ENCODE measurements at places on chromosomes 11 and 22.

DNA sequence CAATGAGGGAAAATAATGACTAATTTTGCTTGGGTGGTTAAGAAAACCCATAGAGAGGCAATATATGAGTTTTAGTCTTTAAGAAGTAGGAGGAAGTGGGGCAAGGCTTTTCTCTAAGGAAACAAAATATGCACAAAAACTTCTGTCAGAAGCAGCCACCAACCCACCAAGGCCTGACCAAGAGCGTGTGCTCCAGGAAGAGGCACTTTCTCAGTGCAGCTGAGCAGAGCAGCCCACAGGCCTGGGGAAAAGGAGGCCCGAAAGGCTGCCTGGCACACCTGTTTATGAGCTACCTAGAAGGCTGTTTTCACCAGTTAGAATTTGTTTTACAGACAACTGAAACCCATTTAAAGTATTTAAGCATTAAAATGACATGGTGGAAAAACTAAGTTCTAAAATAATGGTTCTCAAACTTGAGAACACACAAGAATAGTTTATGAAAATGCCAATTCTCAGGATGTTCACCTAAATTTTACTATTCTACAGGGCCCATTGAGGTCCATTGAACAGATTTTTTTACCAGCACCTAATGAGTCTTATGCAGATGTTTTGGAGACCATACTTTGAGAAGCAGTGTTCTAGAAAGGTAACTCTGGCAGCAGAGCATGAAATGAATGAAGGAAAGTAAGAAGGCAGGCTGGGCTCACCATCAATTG, 160.5 kb upstream of the DDI1 start:
- no peak for DNase-seq

DNA sequence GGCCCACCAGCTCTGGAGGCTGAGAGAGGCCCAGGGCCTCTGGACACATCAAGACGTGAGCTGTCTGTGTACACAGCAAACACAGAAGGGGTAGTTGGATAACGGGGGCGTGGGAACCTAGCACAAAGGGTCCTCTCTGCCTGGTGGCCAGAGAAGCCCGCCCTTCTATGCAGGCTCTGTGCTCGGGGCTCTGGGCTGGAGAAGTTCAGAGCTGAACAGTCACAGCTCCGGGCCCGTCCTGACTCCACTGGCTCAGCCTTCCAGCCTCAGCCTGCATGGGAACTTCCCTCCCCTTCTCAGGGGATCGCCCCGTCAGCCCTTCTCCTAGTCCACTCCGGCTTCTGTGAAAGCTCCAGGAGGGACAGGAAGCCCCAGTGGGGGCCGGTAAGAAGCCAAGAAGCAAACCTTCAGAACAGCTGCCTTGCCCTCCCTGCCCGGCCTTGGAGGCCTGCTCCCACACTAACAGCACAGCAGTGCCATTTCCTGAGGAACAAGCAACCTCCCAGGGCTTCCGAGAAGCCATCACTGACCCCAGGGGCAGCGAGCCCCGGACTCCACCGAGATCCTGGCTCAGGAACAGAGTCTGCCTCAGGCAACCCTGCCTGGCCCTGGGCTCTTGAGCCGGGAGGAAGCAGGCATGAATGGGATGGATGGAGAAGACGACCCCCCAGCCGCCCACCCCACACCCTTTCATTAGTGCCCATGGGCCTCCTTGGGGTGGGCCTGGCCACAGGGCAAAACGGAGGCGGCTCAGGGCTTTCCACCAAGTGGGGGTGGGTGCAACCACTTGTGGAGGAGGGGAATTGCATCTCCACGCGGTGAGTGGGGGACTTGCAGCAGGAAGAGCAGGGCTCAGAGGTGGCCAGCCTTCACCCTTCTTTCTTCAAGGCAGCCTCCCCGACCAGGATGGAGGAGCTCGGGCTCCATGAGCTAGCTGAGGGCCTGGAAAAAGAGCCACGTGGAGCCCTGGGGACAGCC, 119.8 kb downstream of the ST3GAL4 start:
- no peak for DNase-seq

GRCh38 chr11:63876616-63877015, 37.7 kb downstream of the MARK2 start:
- DNase-seq = no peak

GRCh38 chr22:22161924-22162851, 82.4 kb upstream of the VPREB1 start:
- no peak for DNase-seq

All from stimulated activated CD8-positive, alpha-beta memory T cell treated with anti-CD3 and anti-CD28 coated beads, Interleukin-4, amount 100 ng/mL, for 1 hour (primary cell).